ENCODE measurements at places on chromosomes 12 and 14.

- DNase-seq: no peak
Observed at GRCh38 chr14:54922598-54922997, 20.0 kb upstream of the GCH1 start.

GRCh38 chr14:79254069-79254775 is 957.1 kb downstream of the DIO2 start:
- DNase-seq: no peak

DNA sequence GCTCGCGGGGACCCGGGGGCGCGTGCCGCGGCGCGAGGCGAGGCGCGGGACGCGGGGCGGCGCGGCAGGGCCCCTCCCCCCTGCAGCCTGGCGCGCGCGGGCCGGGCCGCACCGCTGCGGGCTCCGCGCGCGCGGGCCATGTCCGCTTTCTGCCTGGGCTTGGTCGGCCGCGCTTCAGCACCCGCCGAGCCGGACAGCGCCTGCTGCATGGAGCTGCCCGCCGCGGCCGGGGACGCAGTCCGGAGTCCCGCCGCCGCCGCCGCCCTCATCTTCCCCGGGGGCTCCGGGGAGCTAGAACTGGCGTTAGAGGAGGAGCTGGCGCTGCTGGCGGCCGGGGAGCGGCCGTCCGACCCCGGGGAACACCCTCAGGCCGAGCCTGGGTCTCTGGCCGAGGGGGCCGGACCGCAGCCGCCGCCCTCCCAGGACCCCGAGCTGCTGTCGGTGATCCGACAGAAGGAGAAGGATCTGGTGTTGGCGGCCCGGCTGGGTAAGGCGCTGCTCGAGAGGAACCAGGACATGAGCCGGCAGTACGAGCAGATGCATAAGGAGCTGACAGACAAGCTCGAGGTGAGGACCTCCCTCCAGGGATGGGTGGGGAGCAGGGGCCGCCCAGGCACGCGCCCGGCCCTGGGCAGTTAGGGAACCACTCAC is 820 bp downstream of the BICDL1 start:
- peak; percentile 47 for DNase-seq

DNA sequence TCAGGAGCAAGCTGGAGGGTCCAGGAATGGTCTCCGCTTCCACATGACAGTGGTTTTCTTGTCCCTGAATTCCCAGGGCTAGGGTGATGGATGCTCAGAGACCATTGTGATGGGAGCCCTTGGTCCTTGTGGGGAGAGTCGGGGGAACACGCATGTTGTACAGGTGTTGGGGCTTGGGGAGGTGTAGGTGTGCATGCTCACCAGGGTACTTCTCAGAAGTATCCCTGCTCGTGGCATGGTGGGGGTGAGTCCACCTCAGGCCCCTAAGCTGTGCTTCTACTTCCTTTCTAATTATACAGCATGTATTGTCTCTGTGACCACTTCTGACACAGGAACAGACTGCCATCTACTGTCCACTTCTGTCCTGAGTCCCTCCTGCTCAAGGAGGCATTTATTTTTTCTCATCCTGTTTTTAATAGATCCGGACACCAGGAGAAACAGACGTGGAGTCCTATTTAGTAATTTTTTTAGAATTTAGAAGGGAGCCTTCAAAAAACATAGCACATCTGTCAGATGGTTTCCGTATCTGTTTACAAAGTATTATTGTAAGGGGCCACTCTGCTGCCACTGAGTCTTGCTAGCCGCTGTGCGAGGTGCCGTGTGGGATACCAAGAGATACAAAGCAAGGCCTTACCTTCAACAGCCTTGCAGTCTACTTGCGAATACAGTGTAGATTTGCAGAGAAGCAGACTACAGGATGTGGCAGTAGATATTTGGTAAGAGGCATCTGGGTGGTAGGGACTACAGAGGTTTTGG is 10.5 kb downstream of the NTF3 start:
- DNase-seq: no peak

GRCh38 chr14:59333668-59334067 is 131.5 kb downstream of the GPR135 start:
- DNase-seq: no peak

DNA sequence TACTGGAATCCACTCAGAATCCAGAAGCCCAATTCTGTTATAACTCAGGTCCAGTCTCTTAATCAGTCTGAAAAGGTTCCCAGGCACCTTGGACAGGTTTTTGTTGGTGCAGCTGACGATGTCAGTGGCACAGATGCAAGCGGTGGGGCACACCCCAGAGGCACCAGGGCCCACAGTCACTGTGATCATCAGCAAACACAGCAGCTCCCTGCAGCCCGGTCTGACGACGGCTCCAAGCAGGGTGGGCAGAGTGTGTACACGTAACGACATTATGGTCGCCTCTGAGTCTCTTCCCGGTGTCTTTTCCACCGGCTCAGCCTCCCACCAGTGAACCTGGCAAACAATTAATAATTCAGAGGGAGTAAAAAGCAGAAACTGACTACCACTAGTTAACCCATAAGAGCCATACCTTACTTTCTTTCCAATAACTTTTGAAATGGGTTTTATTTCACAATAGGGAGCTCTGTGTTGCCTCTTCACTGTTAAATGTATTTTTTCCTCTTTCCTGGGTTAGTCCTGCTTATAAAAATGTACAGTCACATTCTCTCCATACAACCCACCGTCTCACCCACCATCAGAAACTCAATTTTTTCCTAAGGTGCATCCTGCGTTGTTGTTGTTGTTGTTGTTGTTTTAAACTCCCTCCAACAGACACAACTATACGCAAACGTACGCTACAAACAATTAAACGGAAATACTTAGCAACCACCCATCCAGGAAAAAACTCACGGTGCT is 521 bp upstream of the PCED1B start:
- DNase-seq: peak; percentile 6

DNA sequence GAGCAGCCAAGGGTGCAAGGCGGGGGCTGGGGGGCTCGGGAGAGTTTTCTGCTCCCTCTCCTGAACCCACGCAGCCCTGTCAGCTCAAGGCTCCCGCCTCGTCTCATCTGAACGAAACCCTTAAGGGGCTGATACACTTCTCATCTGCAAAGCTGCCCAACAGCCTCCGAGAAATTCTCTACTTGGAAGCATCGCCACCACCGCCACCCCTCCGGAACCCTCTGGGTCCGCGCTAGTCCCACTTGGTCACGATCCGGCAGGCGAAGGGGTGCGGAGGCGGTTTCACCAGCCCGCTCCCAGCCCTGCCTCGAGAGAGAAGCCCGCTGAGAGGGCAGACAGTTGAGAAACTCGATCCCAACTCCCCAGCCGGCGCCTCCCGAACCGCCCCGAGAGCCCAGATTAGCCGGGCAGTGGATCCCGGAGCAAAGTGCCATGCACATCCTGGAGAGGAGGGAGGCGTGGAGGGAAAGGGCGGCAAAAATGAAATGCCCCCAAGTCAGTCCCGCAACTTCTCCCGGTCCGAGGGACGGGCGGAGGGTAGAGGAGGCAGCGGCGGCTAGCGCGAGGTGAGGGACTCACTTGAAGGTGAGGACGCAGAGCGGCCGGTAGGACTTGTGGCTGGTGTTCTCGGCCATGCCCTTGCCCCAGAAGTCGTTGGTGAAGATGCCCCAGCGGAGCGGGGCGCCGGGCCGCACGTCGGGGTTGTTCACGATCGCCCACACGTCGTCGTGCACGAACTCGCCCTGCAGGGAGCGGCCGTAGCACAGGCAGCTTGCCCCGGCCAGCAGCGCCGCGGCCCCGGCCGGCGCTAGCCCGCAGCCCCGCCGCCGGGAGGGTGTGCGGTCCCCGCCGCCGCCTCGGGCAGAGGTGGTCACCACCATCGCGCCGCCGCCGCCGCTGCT is 620 bp downstream of the TMTC1 start:
- DNase-seq: no peak

DNA sequence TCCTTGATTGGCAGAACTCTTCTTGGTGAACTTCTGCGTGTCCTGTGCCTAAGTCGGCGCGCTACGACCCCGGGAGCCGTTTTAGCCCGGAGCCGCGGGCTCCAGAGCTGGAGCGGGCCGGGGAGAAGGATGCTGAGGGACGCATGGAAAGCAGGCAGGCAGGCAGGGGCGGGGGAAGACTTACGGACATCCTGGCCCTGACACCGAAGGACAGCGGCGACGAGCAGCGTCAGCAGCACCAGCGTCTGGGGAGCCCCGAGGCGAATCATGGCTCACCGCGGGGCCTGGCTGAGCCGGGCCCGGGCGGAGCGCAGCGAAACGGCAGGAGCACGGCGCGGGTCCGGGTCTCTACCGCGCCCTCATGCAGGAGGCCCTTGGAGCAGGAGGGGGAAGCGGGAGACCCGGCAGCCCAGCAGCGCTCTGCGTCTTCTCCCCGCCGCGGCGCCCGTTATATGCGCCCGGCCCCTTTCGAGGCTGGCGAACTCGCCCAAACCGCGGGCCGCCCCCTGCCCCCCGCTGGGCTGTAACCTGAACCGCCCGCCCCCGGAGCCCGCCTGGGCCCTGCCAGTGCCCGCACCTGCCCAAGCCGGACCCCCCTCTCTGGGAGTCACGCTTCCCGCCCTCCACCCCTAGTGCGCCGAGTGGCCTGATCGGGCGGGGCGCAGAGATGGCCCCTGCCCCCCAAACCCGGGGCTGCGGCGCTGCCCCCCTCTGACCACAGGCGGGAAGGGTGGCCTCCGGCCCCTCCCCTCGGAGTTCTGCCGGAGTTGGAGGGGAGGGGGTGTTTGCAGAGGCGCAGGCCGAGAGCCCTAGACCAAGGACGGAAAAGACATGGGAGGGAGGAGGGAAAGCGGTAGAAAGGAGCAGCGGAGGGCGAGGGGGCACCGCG is at the start of gene COL2A1:
Gene COL2A1, minus strand, starts transcription at position 424 of the 889 bp plus-strand sequence. Its CDS starts 155 bp downstream, at position 269.
- DNase-seq: no peak

GRCh38 chr12:69290545-69291277 is 51.3 kb downstream of the CPSF6 start:
- peak; percentile 43 for DNase-seq

DNA sequence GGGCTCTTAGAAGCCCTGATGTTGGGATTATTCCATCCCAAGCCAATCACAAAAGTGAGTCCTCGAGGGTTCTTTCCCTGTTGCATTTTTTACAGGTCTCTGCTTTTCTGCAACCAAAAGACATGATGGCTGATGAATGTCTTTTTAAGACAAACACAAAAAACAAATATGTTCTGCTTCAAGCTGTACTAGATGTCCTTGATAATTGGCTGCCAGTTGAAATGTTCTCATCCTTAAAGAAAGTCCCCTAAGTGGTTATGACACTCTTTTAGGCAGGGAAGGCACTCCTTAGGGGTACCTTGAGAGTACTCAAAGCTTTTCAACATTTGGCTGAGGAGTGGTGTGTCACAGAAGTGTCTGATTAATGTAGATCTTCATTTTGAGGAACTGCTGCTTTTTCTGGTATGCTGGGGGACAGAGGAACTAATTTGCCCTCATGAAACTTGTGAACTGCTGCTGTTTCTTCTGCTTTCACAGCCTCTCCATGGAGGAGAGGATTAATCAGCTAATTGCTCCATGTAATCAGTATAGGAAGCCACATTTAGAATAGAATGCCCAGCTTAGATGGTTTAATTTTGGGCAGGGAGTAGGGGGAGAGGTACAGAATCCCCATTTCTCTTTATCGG is 22.8 kb upstream of the IGF1 start:
- DNase-seq: no peak

GRCh38 chr14:23694085-23694948 is 58.2 kb downstream of the DHRS2 start:
- no peak for DNase-seq

DNA sequence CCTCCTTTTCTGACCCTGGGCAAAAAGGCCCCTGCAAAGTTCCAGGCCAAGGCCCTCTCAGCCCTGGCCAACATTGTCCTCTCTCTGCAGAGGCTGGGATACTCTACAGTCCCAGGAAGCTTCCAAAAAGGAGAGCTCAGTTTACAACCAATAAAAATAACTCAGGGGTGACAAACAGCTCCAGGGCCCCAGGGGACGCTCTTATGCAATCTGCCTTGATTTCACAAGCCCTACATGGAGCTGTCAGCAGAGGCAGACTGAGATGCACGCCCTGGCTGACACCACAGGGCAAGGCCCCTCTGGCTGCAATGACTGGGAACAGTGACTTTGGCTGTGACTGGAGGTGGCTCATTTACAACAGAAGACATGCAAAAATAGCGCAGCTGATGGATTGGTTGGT is 129.0 kb upstream of the MED13L start:
- no peak for DNase-seq

DNA sequence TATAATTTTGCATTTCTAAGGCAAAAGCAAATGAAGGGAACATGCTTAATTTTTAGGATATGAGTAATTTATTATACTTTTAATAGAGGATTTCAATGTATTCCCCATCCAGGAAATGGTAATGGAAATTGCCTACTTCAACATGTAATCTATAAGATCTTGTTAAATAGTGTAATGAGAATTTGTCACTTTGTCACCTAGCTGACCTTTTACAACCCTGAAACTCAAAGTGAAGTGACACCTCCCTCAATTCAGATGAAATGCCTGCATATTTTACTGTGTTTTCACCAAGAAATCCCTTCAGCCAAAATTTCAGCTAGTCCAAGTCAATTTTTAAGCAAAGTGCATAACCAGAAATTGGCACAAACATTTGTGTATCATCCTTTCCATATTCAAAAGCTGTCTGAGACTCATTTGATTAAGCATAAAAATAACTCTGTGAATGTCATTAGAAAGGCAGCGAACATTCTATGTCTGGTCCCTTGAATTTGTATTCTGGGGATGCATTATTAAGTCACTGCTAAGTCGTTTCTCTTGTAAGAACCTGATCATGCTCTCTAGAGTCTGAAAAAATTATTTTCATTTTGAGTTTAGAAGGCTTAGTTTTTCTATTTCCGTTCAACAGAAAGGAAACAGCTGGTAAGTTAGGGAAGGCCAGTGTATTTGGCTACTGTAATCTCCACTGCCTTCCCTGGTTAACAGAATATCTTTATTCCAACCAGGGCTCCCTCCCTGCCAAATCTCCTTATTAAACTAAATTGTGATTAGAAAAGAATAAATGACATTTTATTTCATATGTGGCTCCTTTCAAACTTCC is 100.8 kb downstream of the IGF1 start:
- DNase-seq: no peak

DNA sequence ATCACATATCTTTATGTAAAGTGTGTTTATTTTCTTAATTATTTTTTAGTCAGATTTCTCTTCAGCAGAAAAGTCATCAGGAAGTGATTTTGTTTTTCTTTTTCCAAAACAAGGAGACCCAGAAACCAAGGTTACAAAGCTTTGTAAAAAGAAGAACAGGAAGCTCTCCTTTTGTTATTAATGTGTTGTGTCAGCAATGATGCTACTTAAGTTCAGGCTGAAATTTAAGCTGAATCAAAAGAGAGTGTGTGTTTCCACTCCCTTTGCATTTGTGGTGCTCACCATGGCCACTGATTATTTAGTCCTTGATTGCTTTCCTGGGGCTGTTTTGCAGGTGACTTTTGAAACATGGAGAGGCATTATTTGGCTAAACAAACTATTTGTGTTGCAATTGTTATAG is 155.3 kb upstream of the ATP2B1 start:
- DNase-seq: peak; percentile 83

- DNase-seq: no peak
Observed at GRCh38 chr12:127750076-127750840, 516.7 kb upstream of the TMEM132C start.

DNA sequence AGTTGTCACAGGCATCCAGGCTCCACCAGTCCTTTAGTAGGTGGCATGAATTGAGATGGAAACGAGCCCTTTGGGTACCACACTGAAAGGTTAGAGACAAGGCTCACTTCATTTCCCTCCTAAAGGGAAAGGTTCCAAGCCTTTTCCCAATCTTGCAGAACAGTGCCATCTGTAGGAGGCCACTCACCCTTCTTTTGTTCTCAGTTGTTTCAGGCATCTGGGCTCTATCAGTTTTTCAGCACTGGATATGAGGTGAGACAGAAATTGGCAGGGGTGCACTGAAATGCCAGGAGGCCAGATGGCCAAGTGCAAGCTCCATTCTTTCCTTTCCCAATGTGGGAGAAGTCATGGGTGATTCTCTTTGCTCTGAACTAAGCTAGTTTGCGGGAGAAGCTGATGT is 15.2 kb downstream of the FBXO33 start:
- DNase-seq: no peak
